ENCODE measurements at places on chromosomes 12 and 14. TPM values are rescaled to one million over a fixed set of nuclear protein-coding genes. Genes with fewer than 3 reads are reported as not detected.

DNA sequence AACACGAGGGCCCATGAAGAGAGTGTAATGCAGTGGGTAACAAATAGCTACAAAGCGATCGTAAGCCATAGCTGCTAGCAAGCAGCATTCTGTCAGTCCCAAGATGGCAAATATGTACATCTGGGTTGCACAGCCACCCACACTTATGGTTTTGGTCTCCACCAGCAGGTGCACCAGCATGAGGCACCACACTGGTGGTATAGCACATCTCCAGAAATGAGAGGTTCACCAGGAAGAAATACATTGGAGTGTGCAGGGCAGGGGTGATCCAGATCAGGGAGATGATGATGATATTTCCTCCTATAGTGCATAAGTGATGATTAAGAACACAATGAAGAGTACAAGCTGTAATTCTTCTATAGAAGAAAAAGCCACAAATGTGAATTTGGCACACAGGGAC is 26.4 kb upstream of the OR10A7 start:
- DNase-seq: no peak

GRCh38 chr14:69079188-69079742 is 73.7 kb downstream of the DCAF5 start:
- peak; percentile 96 for DNase-seq

- DNase-seq: no peak
Measured at GRCh38 chr12:10205220-10205807, 7.4 kb upstream of the GABARAPL1 start.

Gene FOXN4
- total RNA-seq: not detected

DNA sequence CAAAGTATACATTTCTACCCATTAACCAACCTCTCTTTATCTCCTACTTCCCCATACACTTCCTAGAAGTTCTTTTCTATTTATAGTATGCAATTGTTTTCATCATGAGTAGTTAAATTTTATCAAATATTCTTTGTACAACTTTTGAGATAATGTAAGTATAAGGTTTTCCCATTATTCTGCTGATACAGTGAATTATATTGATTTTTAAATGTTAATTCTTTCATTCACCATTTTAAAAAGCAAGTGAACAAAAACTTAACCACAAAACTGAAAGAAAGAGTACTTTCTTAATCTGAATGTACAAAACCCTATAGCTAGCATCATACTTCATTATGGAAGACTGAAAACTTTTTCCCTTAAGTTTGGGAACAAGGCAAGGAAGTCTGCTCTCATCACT is 9.5 kb upstream of the SLCO1B3 start:
- no peak for DNase-seq

DNA sequence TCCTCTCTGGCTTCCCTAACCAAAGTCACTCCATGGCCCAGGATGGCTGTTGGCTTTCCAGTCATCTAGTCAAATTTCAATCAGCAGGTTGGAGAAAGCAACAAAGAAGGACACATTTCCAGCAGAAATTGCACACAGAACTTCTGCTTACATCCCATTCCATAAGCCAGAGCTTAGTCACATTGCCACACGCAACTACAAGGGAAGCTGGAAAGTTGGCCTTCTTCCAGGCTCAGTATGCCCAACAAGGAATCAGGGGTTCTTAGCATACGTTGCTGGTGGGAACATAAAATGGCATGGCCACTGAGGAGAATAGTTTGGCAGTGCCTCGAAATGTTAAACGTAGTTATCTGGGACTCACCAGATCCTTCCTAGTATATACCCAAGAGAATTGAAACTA is 9.3 kb upstream of the APPL2 start:
- no peak for DNase-seq

- DNase-seq: peak; percentile 76
Measured at GRCh38 chr14:22099942-22100763, 426.5 kb upstream of the OR4E1 start.

DNA sequence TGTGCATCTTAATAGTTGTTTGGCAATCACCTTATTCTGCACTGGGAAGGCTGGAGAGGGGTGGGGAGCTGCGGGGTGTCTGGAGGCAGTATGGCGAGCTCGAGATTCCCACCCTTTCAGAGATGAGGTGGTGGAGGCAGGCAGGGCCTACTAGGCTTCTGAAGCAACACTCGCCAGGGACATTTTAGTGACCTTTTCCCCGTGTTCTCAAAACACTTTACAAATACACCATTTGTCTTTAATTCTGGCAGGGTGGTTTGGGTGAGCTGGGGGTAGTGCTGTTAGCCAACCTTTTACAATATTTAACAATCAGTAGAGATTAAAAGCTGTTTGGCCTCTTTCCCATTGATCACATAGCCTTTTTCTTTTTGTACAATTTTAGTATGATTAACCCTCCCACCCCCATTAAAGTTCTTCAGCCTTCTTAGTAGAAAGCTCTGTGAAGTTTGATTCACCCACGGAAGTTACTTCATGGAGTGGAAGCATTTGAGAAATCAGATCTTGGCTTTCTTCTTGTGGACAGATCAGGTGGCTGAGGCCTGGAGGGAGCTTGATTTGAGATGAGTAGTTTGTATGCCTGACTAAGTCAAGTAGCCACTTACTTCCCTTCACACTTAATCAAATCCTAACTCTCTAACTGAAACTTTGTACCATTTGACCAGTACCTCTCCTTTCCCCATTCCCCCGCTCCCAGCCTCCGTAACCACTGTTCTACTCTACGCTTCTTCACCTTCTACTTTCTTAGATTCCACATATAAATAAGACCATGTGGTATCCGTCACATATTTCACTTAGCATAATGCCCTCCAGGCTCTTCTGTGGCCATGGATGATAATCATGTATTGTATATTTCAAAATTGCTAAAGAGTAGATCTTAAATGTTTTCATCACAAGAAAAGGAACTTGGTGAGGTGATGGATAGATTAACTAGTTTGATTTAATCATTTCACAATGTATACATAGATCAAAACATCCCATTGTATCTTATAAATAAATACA is 41.0 kb downstream of the TRAF3 start:
- peak; percentile 52 for DNase-seq

GRCh38 chr12:81610955-81611889 is 147.9 kb downstream of the PPFIA2 start:
- DNase-seq: peak; percentile 11

DNA sequence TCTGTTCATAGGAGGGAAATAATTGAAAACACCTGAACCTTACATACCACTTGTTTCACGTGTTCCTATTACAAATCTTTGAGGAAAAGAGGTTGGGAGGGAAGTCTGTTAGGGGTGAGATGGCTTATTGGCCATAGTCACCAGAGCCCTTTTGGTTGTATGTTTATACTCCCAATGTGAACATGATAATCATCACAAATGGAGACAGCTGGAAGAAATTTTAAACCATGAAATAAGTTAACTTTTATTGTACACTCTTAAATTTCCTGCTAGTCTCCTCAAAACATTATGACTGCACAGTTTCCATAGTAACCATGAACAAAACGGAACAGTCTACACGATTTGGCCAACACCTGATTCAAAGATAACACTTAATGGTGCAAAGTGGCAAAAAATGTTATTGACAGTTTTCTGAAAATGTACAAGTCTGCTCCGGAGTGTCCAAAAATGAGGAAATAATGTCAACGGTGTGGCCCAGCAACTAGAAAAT is 56.9 kb downstream of the LMNTD1 start:
- DNase-seq: no peak

- peak; percentile 46 for DNase-seq
Measured at GRCh38 chr12:39329018-39329417, 113.9 kb downstream of the KIF21A start.

GRCh38 chr12:10363914-10364814 is 25.7 kb downstream of the KLRK1 start:
- DNase-seq: peak; percentile 57

- no peak for DNase-seq
Measured at GRCh38 chr12:124293286-124294003, 1.4 kb upstream of the RFLNA start.

- DNase-seq: peak; percentile 70
Measured at GRCh38 chr14:24556756-24557155, 19.3 kb downstream of the CTSG start.

Gene RASAL1
- total RNA-seq: 16.3 TPM
